ENCODE measurements at places on chromosomes 3 and 15.

DNA sequence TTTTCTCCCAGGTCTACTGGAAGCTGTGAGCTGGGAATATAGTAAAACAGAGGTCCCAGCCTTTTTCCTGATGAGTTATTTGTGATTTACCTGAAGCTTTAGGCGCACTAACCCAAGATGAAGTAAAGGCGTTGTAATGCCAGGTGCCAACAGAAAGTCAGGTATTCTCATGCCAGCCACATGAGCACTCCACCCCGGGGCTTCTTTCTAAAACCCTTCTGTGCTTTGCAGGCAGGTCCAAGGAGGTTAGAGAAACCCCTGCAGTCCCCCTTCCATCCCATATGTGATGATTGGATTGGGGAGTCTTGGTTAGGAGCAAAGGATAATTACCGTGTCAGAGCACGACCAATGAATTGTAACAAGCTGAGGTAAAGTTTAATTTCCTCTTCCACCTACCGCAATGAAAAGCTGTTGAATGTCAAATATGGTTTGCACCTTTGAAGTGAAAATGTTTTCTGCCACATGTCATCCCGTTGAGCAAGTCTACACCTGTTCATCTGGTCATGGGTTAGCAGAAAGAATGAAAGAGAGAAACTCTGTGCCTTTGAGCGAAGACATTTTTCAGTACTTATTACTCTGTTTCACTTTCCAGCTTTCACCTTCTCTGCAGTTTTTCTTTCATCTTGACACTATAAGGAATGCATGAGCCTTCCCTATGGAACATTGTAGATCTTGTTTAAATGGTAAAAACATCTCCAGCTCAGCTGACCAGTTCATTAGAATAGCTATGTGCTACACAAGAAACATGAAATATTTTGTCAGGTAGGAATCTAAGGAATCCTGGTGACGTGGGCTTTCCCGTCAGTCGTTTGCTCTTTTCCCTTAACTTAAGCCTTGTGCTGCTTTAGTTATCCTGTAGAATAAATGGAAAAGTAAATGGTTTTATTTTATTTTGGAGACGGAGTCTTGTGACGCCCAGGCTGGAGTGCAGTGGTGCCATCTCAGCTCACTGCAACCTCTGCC is 204.6 kb upstream of the IL12A start:
- DNase-seq: no peak

DNA sequence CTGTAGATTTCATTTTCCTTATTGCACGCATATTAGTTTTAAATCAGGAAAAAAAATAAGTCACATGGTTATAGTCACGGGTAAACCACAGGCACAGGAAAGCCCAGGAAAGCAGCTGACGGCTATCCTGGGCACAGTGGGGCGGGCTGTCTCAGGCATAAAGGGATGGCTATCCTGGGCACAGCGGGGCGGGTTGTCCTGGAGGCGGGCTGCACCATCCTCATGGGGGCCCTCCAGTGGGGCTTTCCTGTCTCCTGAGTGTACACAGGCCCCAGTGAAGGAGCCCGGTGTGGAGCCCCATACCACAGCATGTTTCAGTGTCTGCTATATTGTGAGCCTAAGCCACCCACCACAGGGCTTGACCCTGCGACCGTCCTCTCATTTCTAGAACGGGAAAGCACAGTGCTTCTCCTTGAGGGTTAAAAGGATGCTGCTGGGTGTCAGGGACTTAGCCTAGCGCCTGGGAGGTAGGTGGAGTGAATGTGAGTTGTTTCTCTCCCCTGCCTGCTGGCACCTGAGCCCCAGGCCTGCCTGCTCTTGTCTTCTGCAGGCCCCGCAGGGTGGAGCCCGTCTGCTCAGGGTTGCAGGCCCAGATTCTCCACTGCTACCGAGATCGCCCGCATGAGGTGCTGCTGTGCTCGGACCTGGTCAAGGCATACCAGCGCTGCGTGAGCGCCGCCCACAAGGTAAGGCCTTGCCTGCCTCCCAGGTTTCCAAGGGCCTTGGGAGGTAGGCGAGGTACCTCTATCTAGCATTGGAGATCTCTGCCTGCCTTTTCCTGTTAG is 25.9 kb upstream of the PLXNA1 start:
- DNase-seq: no peak

DNA sequence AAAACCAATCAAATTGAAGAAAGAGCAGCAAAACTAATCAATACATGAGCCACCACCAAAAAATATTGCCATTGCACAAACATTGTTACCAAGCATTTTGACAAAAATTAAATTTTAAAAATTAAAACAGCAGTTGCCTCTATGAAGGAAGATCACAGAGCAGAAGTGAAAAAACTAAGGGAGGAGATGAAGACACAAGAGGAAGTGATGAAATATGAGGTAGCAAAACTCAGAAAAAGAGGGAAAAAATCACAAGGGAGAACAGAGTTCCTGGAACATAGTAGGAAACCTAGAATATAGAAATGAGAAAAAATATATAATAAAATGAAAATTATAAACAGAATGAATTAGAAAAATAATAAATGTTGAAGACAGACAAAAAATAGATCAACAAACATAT is 7.3 kb upstream of the SERPINI2 start:
- no peak for DNase-seq

DNA sequence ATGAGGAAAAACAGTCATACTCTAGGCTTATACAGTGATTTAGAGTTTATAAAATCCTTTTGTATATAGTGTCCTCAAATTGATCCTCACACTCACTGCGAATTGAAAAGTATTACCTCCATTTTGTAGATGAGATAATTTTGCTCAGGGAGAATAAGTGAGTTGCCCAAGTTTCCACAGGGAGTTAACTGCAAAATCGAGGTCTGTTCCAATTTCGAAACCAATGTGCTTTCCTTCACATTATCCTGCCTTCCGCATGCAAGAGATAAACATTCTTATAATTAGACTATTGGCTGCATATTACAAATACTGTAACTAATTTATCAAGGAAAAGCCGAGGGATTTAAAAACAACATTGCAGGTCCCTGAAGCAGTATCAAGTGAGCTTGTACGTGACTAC is 667.0 kb downstream of the SQOR start:
- DNase-seq: no peak

DNA sequence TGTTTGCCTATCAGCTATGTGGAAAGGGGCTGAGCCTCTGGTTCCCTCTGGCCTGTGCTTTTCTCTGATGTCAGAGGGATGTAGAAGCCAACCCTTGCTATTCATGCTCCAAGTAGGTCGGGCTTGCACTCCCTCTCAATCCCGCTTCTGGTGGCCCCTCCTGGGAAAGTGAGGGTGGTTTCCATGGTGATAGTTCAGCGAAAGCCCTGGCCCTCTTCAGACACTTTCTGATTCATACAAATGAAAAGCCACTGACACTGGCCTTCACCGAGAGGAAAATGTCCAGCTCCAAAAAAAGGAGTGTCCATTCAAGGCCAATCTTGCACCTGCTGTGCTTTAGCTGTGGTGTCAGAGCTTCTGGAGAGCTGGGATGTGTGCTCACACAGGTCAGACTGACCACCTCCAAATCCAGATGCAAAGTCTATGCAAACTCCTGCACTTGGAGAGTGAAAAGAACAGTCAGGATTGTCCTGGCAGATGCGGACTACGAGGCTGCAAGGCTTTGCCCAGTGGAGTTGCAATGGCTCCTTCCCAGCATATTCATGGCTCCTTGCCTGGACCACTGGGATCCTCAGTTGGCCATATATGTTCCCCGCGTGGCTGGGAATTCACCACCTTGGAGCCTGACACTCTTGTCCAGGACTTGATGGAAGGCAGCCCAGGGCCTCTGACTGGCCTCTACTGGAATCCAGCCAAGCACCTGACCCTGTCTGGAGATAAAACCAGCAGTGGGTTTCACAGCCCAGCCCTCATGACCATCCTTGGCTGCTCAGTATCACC is 96.6 kb downstream of the CEMIP start:
- DNase-seq: no peak
